Stimulated activated CD8-positive, alpha-beta memory T cell treated with anti-CD3 and anti-CD28 coated beads, Interleukin-4, amount 100 ng/mL, for 24 hours (primary cell): ENCODE measurements at places on chromosomes 13 and 19.

GRCh38 chr19:48568345-48568886 is 16.4 kb downstream of the SULT2B1 start:
- no peak for DNase-seq

DNA sequence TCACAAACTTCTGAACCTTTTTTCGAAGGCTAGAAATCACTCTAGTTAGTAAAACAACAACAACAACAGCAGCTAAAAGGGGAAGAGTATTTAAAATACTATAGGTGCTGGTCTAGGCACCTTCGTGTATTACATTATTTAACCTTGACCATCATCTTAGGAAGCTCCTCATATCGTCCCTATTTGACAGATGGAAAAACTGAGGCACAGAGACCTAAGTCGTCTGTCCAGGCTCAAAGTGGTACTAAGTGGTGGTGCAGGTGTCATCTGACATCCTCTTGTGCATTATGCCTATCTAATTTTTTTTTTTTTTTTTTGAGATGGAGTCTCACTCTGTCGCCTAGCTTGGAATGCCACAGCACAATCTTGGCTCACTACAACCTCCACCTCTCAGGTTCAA is 29.1 kb downstream of the CATSPERD start:
- no peak for DNase-seq

- DNase-seq, result no peak
These were observed 13.7 kb upstream of the ZNF492 start for GRCh38 chr19:22620401-22620800.

DNA sequence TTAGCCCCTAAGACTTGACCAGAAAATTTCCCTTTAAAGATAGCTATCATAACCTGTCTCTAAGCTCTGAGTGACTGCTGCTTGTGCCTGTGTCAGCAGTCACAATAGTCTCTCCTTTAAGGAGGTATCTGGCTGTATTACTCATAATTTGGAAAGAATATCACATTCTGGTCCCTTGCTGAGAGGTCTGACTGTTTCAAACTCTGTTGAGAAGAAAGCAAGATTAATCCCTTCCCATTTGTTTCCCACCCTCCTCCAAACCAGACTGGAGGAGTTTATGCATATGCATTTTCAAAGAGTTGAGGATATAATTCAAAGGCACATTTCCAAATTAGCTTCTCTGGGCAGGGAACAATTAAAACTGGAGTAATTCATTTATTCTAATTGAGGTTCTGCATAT is 2.3 kb downstream of the HTR2A start:
- DNase-seq, result no peak

GRCh38 chr19:52498571-52498970 is 28.9 kb upstream of the ZNF808 start:
- no peak for DNase-seq

- DNase-seq, result no peak
These were observed 60.7 kb downstream of the SLC6A16 start for GRCh38 chr19:49264258-49264657.

DNA sequence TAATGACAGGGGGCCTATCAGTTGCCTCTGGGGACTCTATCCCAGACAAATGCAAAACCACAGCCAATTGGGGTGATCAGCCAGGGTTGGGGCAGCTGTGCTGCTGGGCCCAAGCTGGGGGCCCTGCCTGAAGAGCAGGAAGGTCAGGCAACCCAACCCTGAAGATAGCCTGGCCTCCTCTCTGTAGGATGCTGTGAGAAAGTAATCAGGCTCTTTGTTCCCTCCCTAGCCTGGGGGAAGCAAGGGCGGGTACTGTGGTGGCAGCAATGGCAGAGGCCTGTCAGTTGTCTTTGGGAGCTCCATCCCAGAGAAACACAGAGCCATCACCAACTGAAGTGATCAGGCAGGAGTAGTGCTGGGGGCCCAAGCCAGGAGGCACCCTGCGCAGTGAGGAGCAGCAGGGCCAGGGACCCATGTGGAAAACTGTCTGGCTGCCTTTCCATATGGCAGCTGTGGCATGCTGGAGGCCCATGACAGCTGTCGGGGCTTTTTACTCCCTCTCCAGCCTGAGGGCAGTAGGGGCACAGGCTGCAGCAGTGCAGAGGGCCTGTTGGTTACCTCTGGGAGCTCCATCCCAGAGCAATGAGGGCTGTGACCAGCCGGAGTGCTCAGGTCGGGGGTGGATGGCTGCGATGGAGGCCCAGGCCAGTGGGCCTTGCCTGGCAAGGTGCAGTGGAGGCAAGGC is 73.6 kb upstream of the ATP12A start:
- DNase-seq, result no peak

DNA sequence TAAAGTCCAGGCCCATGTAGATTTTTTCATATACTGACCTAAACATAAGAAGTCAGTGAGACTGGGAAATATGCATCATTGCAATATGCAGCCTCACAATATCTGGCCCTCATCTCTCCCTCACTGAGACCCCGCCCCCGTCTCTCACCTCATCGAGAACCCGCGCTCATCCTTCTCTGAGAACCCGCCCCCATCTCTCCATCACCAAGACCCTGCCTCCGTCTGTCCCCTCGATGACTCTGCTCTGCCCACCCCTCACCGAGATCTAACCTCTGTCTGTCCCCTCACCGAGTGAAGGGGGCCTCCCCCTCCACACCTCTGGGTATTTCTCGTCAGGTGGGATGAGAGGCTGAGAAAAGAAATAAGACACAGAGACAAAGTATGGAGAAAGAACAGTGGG is 20.5 kb upstream of the ZNF846 start:
- no peak for DNase-seq

GRCh38 chr13:20418953-20419352 is 106.7 kb downstream of the CRYL1 start:
- DNase-seq, result no peak

- no peak for DNase-seq
These were observed 186.2 kb upstream of the PCDH9 start for GRCh38 chr13:67416047-67416925.

DNA sequence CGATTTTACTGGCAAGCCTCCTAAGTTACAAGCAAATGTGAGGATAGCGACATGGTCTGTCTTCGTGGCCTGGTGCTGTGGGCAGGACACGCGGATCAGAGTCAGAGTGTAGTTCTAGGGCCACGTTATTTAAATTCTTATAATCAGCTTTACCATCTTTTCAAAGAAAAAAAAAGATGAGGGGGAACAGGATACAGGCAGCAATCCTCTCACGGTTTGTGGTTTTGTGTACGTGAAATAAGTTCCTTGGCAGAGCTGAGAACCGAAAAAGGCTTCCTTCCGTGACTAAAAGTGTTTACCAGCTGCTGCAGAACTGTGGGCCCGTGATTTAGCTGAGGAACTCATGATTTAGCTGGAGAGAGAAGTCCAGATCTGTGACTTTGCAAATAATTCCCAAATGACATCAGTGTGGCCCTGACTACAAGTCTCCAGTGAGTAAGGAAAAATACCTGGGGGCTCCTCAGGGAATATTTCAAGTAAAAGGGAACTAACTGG is 27.2 kb downstream of the RCBTB2 start:
- DNase-seq, result no peak

GRCh38 chr13:65830411-65831205 is 1399.5 kb downstream of the PCDH9 start:
- DNase-seq, result no peak

DNA sequence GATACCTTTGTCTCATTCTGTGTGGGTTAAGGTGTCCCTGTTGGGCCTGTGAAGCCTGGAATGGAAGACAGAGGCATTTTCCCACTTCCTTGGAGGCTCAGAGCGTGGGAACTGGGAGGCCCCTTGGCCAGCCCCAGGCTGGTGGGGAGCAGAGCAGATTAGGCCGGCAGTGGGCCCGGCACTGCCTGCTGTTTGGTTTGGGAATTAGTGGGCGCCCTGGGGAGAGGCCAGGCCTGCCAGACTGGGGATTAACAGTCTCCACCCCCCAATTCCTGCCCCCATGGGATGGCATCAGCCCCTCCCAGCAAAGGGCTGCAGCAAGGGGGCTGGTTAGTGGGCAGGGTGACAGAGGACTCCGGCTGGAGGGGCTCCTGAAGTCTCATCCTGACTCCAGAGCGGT is 3.1 kb upstream of the BEST2 start:
- no peak for DNase-seq

DNA sequence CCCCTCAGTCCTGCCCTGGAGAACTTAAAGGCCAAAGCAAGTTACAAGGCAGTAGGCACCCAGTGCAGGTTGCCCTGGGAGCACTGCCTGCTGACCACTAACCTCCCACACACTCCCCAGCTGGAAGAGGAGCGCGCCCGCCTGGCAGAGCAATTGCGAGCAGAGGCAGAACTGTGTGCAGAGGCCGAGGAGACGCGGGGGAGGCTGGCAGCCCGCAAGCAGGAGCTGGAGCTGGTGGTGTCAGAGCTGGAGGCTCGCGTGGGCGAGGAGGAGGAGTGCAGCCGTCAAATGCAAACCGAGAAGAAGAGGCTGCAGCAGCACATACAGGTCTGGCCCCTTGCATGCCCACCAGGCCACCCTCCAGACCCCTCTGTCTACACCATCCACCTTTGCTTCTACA is 61.1 kb downstream of the KCNC3 start:
- no peak for DNase-seq

DNA sequence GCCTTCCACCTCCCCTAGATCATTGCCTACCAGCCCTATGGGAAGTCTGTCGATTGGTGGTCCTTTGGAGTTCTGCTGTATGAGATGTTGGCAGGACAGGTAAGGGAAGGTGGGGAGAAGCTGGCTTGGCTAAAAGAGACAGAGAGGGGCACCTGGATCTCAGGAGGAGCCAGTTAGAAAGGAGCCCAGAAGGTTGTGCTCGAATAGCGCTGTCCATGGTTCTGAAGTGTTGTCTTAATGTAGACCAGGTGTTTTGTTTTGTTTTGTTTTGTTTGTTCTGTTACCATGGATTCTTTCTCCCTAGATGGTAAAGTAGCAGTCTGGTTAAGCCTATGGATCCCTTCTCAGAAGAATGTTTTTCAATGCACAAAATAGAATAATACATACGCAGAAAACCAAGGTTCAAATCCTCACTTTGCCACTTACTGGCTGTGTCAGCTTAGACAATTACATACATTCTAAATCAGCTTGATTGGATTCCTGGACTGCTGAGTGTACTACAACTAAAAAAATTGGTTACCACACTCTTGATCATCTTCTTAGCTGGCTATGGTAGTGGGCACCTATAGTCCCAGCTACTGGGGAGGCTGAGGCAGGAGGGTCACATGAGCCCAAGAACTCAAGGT is 5.9 kb upstream of the CACNG7 start:
- DNase-seq, result no peak

- DNase-seq, result no peak
These were observed 1.3 kb downstream of the HAS1 start for GRCh38 chr19:51722492-51722891.

DNA sequence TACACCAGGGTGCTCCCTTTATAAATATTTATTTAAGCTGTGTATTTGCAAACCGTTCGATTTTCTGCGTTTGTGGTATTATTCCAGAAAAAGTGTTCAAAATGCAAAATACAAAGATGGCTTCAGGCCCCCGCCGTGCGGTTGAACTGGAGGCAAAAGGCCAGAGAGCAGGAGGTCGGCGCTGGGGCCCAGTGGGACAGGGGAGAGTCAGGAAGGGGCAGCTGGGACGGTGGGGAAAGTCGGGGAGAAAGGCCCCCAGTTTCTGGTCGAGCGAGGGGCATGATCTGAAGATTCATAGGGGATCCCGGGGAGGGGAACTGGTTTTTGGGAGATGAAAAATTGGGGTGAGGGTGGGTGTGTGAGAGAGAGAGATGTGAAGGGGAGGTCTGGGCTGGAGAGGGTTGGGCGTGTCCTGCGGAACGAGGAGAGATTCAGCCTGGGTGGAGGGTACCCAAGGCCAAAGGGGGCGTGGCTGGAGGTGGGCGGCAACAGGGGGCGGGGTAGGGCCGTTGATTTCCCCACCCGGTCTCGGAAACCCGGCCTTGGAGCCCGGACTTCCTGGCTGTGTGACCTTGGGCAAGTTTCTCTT is 678 bp downstream of the ISOC2 start:
- peak; percentile 40 for DNase-seq

- no peak for DNase-seq
These were observed 1527.1 kb upstream of the PRR20A start for GRCh38 chr13:55613429-55614187.

DNA sequence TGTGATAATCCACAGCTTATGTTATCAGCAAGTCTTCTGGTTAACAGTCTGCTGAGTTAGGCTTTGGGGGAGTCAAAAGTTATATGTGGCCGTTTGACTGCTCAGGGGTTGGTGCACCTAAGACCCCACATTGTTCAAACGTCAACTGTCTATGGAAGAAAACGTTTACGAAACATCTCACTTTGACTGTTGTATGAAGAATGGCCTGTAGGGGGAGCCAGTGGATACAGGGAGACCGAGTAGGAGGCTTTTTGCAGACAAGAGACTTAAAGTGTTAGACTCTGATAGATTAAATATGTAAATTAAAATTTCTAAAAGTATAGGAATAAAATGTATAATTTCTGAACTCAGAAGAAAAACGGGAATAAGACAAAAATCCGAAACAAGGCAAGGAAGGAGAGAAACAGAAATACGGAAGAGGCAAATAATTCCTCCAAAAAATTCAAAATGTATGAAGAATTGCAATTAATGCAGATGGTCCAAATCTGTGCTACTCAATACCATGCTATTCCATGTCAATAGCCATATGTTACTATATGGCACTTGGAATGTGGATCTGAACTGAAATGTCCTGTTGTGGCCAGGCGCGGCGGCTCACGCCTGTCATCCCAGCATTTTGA is 37.8 kb downstream of the TNFSF14 start:
- DNase-seq, result peak; percentile 62

- no peak for DNase-seq
These were observed 2.8 kb upstream of the USF2 start for GRCh38 chr19:35265900-35266519.

DNA sequence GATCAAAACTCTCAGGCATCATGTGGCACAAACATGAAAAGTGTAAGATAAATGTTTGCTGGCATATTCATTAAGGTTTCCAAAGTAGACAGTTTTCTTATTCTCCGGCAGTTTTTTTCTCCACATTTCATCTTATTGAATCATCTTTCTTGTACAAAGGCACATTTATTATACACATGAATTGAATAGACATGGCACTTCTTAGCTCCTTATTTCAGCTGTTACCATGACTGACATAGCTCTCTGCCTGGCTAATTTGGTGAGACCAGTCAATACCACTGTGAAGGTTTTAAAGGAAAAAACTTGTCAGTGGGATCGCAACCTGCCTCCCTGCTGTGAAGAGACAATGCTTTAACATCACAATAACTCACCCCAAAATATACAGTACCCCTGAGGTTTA is 285.0 kb upstream of the PCDH20 start:
- no peak for DNase-seq

DNA sequence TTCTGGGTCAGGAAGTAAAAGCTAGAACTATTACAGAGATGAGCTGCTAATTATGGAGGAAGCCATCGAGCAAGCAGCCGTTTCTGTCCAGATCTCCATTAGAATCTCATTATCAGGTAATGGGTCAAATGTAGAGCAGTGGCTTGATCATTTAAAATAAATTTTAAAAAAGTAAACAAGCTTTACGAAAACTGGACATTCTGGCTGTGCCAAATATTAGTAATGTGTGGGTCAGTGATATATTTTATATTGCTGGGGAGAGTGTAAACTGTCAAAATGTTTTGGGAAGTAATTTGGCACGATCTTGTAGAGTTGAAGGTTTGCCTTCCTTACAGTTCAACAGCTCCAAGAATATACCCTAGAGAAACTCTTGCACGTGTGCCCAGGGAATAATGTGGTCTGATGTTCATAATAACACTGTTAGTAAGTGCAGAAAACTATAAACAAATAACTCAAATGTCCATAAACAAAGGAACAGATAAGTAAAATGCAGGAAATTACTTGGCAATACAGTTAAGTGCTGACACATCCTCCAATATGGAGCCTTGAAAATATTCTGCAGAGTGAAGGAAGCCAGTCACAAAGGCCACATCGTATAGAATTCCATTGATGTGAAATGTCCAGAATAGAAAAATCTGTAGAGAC is 127.2 kb upstream of the UBL3 start:
- DNase-seq, result no peak

GRCh38 chr19:45460807-45461347 is 6.9 kb upstream of the FOSB start:
- DNase-seq, result no peak
